Sciatic nerve (tissue), 2 donors: ENCODE measurements at places on chromosomes 5 and 9. TPM values are rescaled to one million over a fixed set of nuclear protein-coding genes. Genes with fewer than 3 reads are reported as not detected.

The OLFM1 gene
- 40.7 TPM for total RNA-seq

The LPAR1 gene
- total RNA-seq: 170 TPM

The TAF11L10 gene
- not detected for total RNA-seq

The TMEM161B gene
- total RNA-seq: 28.6 TPM

The GLDC gene
- total RNA-seq: 35.6 TPM

The TRIM36 gene
- total RNA-seq: 3.7 TPM

DNA sequence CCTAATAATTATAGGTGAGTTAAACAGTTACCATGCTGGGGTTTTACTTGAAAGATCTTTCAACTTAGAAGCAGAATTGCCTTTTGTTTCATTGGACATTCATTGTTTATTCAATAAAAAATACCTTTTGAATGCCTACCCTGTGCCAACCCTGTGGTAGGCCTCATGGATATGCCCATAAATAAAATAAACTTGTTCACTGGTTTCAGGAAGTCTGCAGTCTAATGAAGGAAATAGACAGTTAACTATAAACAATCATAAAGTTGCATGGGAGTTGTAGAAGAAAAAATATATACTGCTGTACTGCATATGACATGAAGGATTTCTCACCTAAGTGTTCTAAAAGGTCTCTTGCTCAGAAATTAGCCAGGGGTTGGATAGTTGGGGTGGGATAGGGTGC lies 5.3 kb upstream of the GPR21 start:
- no peak for DNase-seq

DNA sequence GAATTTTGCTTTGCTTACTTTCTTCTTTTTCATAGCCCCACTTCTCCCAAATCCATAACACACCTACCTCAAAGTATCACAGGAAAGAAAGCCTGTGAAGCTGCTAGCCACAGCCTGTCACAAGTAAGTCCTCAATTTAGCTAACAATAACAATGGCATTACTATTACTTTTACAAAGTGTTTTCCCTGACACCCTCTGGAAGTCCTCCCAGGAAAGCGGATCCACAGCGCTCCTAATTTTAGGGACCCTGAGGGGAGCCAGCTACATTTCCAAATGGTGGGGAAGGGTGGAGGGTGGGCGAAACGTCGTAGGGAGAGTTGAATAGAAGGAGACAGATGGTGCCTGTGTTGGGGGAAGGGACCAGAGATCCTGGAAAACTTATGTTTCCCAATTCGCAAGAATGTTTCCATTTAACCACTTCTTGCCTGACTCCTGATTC lies 523 bp upstream of the WWC1 start:
- DNase-seq: no peak

GRCh38 chr5:35651002-35651756 lies 33.5 kb downstream of the SPEF2 start:
- DNase-seq: no peak

DNA sequence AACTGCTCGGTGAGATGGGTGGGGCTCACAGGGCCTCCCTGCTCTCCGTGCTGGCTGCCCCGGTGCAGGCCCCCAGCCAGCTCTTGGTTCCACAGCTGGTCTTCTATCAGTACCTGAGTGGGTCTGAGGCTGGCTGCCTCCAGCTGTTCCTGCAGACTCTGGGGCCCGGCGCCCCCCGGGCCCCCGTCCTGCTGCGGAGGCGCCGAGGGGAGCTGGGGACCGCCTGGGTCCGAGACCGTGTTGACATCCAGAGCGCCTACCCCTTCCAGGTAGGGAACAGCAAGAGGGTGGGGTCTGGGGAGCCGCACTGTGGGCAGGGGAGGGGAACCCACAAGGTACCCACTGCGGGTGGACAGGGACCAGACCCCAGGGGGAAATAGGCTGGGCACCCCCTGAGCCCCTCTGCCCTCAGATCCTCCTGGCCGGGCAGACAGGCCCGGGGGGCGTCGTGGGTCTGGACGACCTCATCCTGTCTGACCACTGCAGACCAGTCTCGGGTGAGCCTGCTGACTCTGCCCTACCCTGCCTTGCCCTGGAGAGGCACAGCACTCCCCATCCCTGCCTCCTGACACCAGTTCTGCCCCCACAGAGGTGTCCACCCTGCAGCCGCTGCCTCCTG lies 2.8 kb downstream of the MAMDC4 start:
- DNase-seq: peak; percentile 57

DNA sequence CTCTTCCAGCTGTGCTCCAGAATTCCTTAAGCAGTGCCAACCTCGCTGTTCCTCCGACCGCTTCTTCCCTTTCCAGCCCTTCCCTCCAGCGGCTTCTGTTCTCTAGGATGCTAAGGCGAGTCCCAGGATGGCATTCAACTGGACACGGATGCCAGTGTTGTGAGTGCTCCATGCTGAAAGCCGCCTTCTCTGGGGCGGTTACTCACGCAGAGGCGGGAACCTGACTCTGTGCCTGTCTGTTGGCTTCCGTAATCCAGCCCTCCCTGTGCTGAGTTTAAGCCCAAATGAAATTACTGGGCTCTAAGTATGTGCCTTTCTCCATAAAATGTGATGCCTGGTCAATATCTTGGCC lies 20.2 kb downstream of the COL5A1 start:
- DNase-seq: peak; percentile 59

GRCh38 chr9:94443032-94443722 lies 111.7 kb upstream of the PCAT7 start:
- no peak for DNase-seq

GRCh38 chr9:78745331-78745730 lies 448.4 kb downstream of the PSAT1 start:
- no peak for DNase-seq

GRCh38 chr9:81390792-81391456 lies 298.4 kb downstream of the TLE1 start:
- no peak for DNase-seq

DNA sequence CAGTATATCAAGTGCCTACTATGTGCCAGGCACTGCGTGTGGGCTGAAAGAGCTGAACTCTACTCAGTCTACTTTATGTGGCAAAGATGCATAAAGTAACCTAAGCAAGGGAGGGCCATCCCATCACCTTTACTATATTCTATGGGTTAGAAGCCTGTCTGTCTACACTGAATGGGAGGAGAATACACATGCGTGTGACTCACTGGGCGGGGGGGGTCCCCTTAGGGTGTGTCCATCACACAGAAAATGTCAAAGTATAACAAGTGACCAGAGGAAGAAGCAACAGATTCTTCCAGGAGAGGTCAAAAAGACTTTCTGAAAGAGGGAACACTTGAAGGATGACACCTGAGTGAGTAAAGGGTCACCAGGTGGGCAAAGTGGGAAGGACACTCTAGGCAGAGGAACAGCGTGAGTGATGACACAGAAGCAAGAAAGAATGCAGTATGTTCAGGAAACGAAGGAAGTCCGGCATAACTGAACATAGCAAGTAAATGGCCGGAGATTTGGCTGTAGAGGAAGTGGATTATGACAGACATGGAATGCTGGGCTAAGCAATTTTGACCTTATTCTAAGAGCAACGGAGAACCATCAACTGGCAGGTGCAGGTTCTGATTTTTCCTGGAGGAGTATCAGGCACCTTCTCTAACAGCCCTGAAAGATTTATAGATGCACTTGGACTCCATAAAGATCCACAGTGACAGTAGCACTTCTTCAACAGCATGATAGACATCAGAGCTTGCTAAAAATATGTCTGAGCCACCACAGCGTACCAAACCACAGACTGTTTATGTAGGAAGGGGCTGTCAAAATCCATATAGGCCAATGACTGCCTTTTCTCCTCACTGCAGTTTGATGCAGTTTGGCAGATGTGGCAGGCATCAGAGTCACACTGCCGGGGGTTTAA lies 8.0 kb upstream of the WHRN start:
- DNase-seq: no peak

DNA sequence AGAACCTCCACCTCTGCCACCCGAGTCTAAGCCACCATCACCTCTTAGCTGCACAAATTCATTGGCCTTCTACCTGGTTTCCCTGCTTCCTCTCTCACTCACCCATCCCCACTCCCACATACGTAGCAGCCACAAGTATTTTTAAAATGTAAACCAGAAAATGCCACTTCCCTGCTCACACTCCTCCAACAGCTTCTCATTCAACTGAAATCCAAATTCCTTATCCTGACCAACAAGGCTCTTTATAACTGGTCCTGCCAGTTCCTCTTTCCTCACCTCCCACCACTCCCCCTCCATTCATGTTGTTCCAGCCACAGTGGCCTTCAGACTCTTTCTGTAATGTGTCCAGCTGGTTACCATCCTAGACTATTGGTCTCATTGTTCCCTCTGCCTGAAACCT lies 25.0 kb upstream of the PALM2AKAP2 start:
- DNase-seq: no peak

- no peak for DNase-seq
Measured at GRCh38 chr9:92721548-92721947, 43.1 kb downstream of the BICD2 start.

DNA sequence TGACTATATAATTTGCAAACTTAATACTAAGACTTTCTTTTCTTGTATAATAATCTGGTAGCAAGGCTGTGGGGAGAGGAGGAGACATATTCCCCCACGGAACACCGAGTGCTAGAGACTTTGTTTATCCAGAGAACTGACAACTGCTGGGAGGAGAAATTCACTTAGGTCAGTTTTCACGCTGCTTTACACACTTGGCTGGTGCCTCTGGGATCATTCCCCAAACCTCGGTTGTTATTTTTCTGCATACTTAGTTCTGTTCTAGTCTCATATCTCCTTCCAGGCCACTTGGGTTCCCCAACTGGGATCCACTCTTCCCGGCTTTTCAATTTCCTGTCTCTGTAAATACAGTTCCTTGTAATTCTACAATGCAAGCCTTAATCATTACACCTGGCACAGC lies 238.2 kb upstream of the ADAMTS16 start:
- DNase-seq: no peak

GRCh38 chr5:31853398-31854135 lies 214.6 kb downstream of the PDZD2 start:
- DNase-seq: no peak

GRCh38 chr9:83280268-83280667 lies 217.3 kb upstream of the RASEF start:
- no peak for DNase-seq
